ENCODE measurements at places on chromosomes 12 and 14.

- DNase-seq = no peak
These were observed 194.5 kb downstream of the C12orf75 start for GRCh38 chr12:105524961-105525360.

GRCh38 chr12:24500421-24500820 is 448.5 kb downstream of the BCAT1 start:
- no peak for DNase-seq

- no peak for DNase-seq
These were observed 10.3 kb downstream of the ZBTB39 start for GRCh38 chr12:56995930-56996496.

GRCh38 chr12:95118788-95119179 is 45.4 kb upstream of the NR2C1 start:
- no peak for DNase-seq

- no peak for DNase-seq
These were observed 120.9 kb downstream of the TMEM132C start for GRCh38 chr12:128387811-128388422.

DNA sequence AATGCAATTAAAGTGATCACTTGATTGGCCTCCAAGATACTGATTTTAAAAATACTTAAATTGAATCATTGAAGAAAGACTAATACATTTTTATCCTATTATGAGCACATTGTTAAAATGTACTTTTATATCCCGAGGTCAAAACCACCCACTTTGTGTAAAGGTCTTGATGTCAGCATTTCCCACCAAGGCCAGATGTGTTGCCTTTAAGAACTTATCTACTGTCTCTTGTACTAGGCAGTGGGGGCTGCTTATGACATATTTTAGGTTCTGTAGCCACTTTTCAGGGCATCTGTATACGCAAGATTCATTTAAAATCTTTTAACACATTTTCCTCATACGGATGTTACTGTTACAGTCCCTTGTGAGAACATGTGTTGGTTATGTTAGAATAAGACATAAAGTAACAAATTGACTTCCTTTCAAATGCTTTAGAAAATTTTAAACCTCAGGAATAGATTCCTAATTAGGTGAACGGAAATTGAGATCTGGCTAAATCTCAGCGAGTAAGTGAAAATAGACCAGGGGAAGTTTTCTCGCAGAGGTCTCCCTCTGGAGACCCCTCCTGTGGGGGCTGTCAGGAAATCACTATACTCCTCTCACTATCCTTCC is 456.2 kb downstream of the ADAMTS20 start:
- no peak for DNase-seq

DNA sequence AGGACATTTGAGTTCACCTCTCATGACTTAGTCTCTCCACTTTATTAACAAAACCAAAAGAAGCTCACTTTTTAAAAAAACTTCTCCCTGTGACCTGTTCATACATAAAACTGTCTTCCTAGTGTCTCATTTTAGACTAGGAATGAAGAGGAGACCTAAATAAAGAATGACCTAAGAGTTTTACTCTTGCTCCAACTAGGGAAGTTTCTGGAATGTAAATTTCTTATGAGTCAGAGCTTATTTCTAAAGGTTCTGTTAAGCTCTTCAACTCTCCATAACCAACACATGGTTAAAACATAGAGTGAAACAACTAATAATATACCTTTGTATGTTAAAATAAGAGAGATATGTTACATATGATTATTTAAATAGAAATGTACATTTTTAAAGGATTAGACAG is 369.8 kb downstream of the EMP1 start:
- no peak for DNase-seq

- DNase-seq = peak; percentile 44
These were observed 1.6 kb downstream of the SIX4 start for GRCh38 chr14:60722357-60723115.

DNA sequence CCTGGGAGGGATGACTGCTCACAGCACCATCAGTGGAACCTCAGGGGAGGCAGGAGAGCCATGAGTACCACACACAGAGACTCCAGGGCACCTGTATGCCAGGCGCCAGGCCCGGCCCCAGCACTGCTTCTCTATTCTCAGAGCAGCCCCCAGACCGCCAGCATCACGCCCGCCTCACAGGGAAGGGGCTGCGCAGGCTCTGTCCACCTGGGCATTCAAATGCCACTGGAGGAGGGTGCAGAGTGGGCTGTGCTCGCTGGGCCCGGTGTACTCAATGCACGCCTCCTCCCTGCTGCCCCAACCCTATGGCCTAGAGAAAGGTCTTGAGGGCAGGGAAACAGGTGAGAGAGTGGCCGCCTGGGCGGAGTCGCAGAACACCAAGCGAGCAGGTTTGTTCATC is 43.6 kb downstream of the CCDC85C start:
- DNase-seq = no peak

DNA sequence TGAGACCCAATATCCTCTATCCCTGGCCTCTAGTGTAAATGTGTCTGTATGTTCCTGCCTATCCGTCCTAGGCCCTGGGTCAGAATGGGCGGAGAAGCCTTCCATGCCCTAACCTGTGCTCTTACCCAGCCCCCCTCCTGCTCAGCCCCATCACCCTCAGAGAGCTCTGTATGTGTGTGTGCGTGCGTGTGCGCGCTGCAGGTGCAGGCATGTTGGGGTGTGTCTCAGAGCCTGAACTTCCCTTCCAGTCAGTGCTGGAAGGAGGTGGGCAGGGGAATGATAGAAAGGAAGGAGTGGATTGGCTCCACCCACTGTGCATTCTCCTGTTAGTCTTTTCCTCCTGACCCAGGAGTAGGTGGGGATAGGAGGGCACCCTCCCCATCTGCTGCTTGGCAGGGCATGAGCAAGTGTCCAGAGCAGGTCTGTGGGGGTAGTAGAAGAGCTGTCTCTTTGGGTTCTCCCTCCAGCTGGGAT is 7.2 kb downstream of the NAB2 start:
- DNase-seq = no peak

- no peak for DNase-seq
These were observed 219.1 kb downstream of the PHLDA1 start for GRCh38 chr12:75812271-75813018.

DNA sequence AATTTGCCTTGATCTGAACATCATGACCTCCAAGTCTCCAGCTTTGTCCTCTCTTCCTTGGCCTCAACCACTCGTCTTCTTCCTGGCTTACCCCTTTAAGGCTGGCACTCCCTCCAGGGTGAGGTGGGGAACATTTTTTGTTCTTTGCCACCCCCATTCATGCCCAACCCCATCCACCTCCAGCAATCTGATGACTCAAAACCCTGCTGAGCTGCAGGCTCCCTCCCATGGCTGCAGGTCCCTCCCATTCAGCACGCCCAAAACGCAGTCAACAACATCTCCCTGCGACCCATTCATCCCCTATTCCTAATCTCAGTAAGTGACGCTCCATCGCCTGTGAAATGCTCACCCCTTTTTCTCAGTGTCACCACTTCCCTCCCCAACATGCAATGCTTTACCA is 138.8 kb upstream of the PRMT8 start:
- no peak for DNase-seq

DNA sequence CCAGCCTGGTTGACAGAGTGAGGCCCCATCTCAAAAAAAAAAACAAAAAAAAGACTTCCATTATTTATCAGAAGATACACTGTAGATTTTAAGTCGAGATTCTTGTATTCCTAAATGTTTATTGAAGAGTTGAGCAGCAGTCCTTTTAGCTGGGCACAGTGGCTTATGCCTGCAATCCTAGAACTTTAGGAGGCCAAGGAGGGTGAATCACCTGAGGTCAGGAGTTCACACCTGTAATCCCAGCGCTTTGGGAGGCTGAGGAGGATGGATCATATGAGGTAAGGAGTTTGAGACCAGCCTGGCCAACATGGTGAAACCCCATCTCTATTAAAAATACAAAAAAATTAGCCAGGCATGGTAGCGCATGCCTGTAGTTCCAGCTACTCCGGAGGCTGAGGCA is 57.6 kb downstream of the HEATR5A start:
- DNase-seq = no peak

GRCh38 chr12:65934480-65935115 is 110.3 kb downstream of the HMGA2 start:
- DNase-seq = no peak

GRCh38 chr12:51827925-51828818 is 20.3 kb downstream of the FIGNL2 start:
- DNase-seq = no peak

DNA sequence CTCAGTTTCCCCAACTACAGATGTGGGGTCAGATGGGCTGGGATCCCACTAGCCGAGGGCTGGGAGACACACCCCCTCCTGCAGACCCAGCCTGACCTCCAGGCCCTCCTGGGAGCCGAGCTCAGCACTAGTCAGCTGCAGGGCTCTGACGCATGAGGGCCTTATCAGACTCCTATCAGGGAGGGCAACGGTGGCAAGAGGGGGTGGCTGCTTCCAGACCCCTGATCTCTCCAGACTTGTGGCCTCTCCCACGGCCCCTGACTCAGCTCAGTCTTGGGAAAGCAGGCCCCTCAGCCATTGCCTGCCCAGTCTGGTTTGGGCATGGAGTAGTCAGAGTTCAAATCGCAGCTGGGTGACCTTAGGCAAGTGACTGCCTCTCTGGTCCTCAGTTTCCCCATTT is 2.5 kb downstream of the RASAL1 start:
- DNase-seq = no peak

- no peak for DNase-seq
These were observed 23.6 kb downstream of the OR11H4 start for GRCh38 chr14:20262642-20263128.

DNA sequence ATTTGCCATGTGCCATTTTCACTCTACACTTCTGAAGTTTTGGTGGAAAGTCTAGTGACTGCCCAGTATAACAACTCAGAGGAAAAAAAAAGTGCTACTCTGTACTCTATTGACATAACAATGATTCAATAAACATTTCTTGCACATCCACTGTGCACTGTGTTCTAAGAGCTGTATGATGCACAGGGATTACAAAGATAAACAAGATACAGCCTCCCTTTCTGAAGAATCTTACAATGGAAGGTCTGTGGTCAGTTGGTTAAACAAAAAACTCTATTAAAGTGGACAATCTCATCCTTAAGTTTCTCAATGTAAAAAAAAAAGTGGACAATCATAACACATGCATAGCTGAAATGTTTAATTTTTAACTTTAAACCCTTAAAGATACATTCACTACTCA is 105.7 kb upstream of the RASSF8 start:
- DNase-seq = no peak

- DNase-seq = no peak
These were observed 93.9 kb downstream of the DNAI7 start for GRCh38 chr12:25101092-25101445.

GRCh38 chr12:87428701-87429277 is 600.4 kb downstream of the C12orf50 start:
- DNase-seq = no peak

- DNase-seq = no peak
These were observed 86.3 kb downstream of the EML5 start for GRCh38 chr14:88706425-88706824.

GRCh38 chr12:39364196-39364595 is 78.7 kb downstream of the KIF21A start:
- DNase-seq = no peak

GRCh38 chr14:80475074-80475473 is 263.8 kb upstream of the DIO2 start:
- no peak for DNase-seq

- DNase-seq = no peak
These were observed 327.7 kb downstream of the DUSP6 start for GRCh38 chr12:89024580-89024979.

- DNase-seq = no peak
These were observed 356.2 kb downstream of the TMEM121 start for GRCh38 chr14:105882626-105883025.

DNA sequence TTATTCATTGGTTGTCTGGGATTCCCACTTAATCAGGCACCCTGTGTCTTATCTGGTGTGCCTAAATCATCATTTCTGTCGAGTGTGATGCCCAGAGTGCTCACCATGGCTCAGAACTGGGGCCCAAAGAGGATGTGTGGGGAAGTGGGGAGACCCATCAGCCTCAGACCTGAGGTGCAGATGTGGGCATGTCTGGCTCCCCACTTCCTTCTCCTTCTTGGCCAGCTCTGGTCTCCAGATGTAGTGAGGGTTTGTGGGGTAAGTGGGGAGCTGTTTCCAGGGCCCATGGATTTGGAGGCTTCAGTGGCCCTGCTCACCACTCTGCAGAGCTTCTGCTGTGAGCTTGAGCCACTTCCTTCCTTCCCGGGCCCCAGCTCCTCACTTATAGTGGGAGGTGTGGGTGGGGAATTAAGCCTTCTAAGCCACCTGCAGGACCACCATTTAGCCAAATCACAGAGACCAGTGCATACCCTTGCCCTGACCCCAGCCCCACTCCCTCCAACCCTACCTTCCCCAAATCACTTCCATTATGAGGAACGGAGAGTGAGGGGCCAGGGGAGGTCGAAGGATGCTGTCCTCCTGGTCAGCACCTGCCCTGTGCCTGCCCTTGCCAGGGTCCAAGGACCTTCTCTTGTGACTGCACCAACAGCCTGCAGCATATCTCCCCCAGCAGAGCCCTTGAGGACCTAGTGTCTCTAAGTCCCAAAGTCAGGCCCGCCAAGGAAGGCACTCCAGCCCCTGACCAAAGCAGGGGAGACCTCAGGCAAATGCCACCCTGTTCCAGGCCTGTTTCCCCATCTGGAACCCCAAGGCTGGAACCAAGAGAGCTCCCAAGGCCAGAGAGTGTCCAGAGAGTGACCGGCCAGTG is 278.2 kb upstream of the RTL1 start:
- DNase-seq = no peak

DNA sequence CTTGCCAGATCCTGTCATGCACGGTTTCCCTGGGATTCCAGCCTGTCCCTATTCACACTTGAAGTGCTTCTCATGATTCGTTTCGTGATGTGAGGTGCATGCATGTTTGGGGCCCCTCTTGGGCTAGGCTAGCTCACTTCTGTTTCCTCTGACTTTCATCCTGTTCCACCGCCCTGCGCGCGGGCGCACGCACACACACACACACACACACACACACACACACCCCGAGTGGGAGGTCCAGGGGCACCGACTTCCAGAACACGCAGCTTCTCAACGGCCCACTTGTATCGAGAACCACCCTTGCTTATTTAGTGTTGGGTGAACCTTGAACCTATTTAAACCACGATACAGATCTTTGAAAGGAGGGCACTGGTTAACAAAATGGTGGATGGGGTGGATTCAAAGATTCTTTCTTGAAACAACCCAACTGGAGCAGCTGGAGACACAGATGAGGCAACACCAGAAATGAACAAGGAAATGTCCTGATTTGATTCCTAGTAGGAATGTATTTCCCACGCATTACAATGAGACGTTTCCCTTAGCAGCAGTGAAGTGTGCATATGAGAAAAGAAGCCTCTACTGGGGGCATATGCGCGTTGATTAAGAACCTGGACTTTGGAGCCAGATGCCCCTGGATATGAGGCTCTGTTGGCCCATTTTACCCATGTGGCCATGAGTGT is 16.3 kb downstream of the ELK3 start:
- no peak for DNase-seq

GRCh38 chr14:73810478-73811163 is 41.0 kb upstream of the PTGR2 start:
- DNase-seq = no peak

DNA sequence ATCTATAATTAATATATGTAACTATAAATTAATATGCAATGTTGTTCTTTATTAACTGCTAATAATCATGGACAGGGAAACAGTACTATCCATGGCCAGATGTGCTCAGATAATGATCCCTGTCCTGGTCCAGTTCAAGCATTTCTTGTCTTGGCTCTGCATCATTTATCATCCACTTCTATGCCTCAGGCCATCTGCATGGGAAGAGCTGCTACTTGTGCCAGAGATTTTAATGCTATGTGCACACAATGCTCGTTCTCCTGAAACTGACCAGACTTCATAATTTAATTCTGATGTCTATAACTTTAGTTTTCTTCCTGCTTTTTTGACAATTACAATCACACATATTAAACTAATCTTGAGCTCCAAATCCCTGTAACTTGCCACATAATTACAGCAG is 11.2 kb upstream of the TMX1 start:
- no peak for DNase-seq
